Fibroblast of the aortic adventitia (primary cell): ENCODE measurements at places on chromosomes 7 and 10.

GRCh38 chr7:95921543-95921942 is 149.2 kb downstream of the DYNC1I1 start:
- DNase-seq: peak; percentile 20

GRCh38 chr10:26725837-26726727 is 28.6 kb downstream of the PDSS1 start:
- DNase-seq: peak; percentile 85

DNA sequence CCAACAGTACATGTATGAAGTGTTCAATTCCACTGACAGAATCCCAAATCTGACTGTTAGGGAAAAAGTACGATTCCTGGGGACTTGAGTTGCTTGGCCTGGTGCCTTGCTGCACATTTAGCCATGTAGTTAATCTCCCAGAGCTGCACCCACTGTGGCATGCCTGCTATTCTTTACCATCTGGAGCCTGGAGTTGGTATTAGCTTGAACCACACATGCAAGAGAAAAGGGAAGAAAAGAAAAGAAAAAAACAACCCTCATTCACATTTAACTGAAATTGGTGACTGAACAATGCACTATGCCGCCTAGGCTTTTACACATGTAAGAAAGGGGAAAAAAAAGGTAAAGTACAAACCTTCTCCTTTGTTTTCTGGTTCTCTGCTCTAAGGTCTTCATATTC is 26.1 kb downstream of the SHTN1 start:
- DNase-seq: no peak

DNA sequence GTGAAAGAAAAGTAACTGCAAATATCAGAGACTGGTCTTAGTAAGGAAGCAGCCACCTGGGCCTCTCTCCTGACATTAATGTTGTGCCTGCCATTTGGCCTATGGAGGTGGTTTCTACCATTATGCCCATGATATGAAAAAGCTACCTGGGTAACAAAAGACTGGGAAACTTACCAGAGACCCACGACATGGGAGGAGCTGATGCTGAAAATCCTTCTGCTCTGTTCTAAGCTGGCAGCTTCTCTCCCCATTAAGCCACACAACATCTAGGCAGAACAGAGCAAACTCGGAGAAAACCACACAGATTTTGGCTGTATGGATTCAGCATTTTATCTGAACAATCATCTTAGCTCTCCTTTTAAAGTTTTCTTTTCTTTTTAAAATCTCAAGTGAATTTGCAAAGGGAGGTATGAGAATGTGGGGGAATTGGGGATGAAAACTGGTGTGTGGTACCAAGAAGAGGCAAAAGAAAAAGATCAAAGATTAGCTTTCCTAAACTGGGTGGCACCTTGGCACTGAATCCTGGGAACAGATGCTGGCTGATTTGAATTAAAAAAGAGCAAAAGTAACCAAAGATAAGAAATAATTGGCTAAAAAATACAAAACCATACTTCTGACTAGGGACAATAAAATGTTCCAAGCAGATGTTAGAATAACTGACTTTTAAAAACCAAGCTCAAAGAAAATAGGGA is 128.6 kb upstream of the ANKRD1 start:
- no peak for DNase-seq

- DNase-seq: peak; percentile 19
These were observed 378.0 kb upstream of the AKR1E2 start for GRCh38 chr10:4448030-4448429.

DNA sequence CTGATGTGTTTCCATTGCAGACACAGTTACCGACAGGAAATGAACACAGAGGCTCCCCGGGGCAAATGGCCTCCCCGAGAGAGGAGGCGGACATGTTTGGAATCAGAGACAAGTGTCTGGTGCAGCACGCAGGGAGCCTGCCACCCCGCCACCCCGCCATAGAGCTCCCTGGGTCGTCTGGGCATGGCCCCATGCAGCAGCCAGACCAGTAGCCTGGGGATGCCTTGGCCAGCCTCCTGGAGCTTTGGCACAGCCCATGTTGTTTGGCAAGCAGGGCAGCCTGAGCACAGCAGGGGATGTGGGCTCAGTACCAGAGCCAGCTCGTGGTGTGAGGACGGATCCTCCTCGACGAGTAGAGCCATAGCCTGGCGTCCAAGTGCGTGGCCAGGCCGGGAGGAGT is 80.8 kb downstream of the NKX6-2 start:
- DNase-seq: no peak

DNA sequence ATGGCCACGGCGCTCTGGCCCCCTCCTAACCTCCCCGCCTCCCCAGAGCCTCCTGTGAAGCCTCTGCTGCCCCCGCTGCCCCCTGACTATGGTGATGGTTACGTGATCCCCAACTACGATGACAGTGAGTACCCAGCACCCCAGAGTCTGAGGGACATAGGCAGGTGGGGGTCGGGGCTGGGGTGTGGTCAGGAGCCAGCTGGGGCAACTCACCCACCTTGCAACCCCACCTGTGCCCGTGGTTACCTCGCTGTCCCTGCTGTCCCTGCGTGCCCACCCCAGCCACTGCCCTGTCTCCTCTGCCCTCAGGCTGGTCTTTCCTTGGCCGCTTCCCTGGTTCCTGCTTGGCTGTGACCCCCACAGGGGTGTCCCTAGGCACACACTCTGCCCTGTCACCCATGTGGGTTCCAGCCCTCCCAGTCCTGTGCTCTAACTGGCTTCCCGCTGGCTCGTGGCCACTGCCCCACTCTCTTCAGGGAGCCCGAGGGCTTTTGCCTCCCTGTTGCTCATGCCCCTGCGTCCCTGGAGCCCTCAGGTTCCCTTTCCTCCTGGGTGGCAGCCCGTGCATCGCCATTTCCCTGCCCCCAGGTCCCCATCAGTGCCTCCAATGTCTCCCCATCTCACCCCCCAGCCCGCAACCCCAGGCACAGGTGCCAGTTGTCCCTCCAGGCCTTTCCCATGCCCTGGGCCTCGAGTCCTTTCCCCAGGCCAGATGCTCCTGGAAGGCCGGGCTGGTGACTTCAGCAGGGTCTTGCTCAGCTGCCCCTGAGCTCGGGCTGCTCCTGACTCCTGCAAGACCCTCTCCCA is 4.0 kb downstream of the AEBP1 start:
- DNase-seq: no peak

GRCh38 chr7:151891182-151891581 is 14.3 kb upstream of the PRKAG2 start:
- DNase-seq: no peak

DNA sequence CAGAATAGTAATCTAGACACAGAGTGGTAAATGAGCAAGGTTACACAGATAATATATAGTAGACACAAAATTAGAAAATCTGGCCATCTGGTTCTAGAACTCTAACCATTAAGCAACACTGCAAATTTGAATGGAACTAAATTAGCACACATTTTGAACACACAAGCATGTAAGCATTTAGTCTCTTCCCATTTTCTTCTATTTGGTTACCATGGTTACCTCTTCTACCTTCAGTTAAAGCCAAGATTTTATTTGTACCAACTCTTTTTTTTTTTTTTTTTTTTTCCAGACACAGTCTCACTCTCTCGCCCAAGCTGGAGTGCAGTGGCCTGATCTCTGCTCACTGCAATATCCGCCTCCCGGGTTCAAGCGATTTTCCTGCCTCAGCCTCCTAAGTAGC is 790.5 kb downstream of the MAGI2 start:
- DNase-seq: no peak

DNA sequence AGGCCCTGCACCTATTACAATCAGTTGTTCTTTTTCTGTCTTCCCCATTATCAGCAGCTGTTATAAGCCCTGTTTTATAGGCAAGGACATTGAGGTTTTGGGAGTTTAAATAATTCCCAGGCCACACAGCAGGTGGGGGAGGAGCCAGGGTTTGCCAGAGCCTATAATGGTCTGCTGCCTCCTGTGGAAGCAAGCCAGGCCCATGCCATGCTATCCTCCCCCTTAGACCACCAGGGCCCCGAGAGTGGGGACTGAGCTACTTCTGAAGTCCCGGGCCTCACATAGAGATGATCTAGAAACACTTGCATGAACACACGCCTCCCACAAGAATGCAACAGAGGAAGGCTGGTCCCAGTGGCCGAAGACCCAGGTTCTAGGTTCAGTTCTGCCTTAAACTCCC is 141.7 kb downstream of the SH3PXD2A start:
- no peak for DNase-seq

DNA sequence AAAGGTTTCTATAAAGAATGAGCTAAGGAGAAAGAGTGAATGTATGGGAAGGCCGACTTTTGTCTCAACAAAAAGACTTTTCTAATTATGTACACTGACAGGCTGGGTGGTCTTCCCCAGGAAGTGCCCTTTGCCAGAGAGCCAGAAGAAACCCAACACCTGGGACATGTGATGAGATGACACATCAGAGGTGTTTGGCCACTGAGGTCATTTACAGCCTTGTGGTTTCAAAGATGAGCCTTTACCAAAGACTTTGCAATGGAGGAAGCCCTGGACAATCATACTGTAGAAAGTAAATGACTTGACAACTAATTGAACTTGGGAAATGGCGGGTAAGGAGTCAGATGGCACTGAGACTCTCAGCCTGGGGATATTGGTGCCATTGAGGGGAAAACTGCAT is 3.4 kb upstream of the NRG3 start:
- no peak for DNase-seq

- no peak for DNase-seq
These were observed 94.9 kb upstream of the EEPD1 start for GRCh38 chr7:36058020-36058592.

DNA sequence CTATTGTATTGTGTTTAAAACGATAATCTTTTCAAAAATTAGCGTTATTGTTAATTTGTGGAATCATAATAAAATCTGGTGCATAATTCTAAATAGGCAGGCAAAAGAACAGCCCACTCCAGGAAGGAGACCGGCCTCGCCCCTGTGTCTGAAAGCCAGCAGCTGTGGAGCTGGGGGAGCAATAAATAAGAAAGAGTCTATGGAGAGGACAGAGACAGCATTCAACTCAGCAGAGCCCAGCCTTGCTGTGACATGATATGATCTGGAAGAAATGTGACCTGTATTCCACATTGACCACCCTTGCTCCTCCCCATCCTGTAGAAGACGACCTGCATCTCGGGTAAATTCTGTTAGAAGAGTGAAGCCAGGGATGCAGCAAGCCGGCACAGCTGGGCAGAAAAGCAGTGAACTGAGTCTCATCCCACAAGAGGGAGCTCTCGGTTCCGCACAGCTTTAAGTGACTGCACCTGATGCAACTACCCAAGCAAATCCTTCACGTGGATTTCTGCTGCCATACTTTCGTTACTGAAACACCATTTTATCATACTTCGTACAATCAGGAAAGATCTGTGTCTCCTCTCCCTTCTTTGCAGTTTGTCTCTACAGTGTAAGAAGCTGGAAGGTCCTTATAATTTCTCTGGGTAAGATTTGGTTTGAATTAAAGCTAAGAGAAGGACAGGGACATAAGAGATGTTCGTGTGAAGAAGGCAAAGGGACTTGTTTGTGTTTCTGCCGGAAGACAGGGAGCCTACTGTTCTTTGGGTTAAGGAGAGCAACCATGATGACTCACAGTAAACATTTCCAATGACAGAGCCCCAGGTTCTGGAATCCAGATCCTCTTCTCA is 427.1 kb downstream of the GPAM start:
- DNase-seq: peak; percentile 49

GRCh38 chr7:67438198-67438882 is 441.7 kb downstream of the TYW1 start:
- DNase-seq: no peak

DNA sequence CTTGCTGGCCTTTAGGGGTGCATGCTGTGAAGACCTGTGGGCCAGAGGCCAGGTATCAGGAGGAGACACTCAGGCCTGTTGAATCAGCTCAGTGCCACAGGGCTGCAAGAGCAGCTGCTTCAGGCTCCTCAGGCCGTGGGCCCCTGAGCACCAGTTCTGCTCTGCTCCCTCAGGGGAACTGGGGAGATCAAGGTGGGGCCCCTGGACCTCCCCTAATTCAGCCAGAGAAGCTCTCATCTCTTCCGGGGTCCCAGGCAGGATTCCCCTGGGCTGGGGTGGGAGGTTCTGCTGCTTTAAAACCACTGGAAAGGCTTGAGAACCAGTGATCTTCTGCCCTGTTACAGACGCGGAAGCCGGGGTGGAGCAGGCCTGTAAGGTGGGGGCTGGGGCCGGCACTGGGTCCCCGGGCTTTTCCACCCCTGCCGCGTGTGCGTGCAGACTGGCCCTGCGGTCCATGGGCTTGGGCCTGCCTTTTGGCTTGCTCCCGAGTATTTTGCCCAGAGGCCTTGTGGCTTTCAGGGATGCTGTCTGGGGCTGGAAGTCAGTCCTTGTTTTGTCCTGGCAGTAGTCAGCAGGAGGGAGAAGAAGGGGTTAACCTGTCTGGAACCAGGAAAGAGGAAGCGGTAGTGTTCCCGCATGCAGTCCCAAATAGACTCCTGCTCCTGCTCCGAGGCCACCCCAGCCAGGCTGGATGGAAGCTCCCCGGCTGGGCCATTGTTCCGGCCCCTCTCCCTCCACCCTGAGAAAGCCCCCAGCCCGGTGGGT is 74.3 kb downstream of the LHPP start:
- peak; percentile 21 for DNase-seq

- no peak for DNase-seq
These were observed 82.2 kb downstream of the GTF2IRD1 start for GRCh38 chr7:74535951-74536356.

DNA sequence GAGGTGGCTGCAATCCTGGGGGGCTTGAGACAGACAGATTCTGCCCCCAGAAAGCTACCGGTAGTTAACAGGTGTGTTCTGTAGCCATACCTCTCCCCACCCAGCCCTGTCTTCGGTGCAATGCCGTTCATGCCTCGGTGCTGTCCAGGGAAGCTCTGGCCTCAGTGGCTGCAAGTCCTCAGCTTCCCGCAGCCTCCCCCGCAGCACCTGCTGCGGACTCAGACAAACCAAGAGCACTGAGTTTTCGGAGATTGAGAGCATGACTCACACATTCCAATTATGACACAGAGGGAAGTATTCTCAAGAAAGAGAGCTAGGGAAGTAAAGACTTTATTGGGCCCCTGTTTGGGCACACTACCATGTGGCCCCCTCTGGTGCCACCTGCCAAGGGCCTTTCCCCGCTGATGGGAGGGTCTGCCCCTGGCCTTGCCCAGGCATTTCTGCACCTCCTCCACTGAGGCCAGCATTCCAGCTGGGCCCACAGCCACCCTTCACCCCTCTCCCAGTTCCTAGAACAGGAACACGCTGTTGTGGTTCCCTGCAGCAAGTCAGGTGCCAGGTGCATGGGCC is 30.2 kb upstream of the EZH2 start:
- DNase-seq: peak; percentile 46

GRCh38 chr10:102517553-102517952 is 13.8 kb downstream of the SUFU start:
- peak; percentile 49 for DNase-seq

- DNase-seq: no peak
These were observed 447.3 kb upstream of the NRP1 start for GRCh38 chr10:33781606-33782395.

GRCh38 chr7:36408589-36408988 is 18.9 kb downstream of the ANLN start:
- DNase-seq: no peak

- DNase-seq: no peak
These were observed 118.7 kb downstream of the ICA1 start for GRCh38 chr7:8143151-8143874.

- DNase-seq: peak; percentile 58
These were observed 1.3 kb downstream of the PDZD8 start for GRCh38 chr10:117373823-117374505.

- no peak for DNase-seq
These were observed 35.0 kb downstream of the GLRX3 start for GRCh38 chr10:130171196-130171595.
